ENCODE measurements at places on chromosomes 12 and 14. TPM values are rescaled to one million over a fixed set of nuclear protein-coding genes. Genes with fewer than 3 reads are reported as not detected.

GRCh38 chr12:31959701-31960391 is 631 bp downstream of the RESF1 start:
- peak; percentile 68 for DNase-seq

The NKX2-8 gene
- not detected for total RNA-seq

- peak; percentile 99 for DNase-seq
These were observed 6.3 kb upstream of the TPCN1 start for GRCh38 chr12:113214895-113215400.

DNA sequence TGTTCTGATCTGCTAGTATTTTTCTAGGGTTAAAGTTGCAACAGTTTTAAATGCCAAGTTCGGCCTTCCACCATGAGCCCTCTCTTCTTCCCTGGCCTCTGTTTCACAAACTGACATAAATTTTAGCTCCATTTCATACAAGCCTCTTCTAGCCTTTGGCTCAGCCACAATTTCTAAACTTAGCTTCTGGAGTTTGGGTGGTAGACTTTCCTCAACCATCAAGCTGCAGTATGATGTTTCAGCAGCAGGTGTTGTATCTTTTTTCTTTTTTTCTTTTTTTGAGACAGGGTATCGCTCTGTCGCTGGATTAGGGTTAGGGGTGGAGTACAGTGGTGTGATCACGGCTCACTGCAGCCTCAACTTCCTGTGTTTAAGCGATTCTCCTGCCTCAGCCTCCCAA is 29.4 kb downstream of the SETD3 start:
- DNase-seq = no peak

GRCh38 chr12:41514021-41514777 is 326.1 kb downstream of the PDZRN4 start:
- no peak for DNase-seq

DNA sequence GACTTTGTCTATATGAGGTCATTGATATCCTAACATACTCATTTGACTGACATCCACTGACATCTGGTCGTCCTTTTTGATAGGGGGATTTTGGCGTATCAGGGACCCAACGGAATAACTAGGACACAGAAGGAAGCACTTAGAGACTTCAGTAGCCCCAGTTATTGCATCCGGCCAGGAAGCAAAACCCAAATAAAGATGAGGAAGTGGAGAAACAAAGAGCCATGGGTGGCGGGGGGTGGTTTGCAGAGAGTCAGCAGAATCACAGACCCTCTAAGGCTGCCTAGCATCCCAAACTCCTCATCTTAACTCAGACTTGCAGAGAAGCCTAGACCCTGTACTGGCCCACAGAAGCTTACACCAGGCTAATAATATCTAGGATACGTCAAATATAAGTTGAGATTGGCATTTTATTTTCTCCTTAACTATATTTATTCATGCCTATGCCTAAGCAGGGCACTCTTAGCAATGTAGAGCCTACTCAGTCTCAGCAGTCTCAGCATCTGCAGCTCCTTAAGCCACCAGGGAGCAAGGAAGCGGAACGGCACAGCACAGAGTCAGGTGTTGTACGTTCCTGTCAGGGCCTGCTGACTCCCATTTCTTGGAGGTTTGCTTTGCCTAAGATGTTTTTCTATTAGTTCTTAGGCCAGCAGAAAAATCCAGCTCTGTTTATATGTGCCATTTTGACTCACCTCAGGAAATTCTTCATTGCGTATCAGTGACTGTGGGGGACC is 45.1 kb downstream of the KCNA1 start:
- DNase-seq = no peak

- peak; percentile 3 for DNase-seq
These were observed 190.1 kb upstream of the SYT1 start for GRCh38 chr12:78674311-78675090.

GRCh38 chr12:15648558-15648957 is 140.6 kb downstream of the EPS8 start:
- no peak for DNase-seq

DNA sequence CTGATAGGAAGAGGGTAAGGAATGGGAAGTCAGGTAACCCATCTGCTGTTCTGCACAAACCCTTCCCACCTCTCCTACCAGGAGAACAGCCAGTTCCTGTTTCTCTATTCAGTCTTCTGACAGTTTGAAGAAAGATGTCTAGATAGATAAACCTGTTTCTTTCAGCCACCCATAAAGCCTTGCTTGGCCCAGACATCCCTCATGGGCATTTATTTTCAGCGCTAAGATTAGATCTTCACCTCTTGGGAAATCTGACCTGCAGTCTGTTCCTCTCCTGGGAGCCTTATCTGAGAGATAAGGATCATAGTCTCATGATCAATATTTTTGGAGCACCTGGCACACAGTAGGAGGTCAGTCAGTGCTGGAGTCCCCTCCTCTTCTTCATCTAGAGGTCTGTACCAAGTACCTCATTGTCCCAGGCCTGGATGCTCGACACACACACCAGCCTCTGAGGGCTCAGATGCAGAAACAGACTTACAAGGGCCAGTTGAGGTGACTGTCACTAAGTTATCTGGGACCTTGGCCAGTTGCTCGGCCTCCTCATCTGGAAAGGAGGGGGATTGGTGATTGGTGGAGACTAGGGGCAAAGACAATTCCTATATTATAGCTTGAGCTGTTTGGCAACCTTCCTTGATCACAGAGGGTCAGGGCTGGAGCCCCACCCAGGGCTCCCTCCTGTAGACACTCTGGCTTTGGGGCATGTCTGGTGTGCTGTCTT is 18.2 kb downstream of the ACVRL1 start:
- no peak for DNase-seq

DNA sequence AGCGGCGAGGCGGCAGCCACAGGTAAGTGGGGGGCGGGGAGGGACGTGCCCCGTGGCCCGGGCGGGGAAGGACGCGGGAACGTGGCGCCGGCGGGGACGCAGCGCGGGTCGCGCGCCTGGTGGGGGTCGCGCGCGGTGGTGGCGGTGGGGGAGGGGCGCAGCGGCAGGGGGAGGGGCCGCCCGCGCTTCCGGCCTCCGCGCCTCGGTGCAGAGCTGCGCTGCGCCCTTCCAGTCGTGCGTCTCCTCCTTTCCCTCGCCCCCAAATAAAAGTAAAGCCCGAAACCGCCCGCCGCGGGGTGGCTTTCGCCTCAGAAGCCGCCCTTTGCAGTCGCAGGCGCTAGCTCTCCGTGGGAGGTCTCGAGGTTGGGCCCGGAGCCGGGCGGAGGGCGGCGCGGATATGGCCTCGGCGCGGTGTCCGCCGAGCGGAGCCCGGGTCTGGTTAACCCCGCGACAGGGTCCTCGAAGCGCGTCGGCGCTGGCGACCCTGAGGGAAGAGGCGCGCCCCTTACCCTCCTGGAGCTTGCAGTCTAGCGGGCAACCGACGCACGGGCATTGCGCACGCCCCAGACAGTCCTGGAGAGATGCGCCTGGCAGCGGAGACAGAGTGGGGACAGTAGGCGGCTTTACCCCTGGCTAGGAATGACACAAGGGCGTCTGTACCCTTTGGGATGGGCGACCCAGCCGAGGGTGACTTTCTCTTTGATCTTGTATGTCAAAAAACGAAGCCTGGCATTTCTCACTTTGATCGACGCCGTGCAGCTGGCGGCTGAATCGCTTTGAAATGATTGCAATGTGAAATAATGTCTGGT is 589 bp downstream of the ATF1 start:
- peak; percentile 48 for DNase-seq

- no peak for DNase-seq
These were observed 202.3 kb upstream of the CDKN3 start for GRCh38 chr14:54194501-54194900.

The HCAR2 gene
- not detected for total RNA-seq

The CEP170B gene
- total RNA-seq = 19.4 TPM

The JPH4 gene
- not detected for total RNA-seq

DNA sequence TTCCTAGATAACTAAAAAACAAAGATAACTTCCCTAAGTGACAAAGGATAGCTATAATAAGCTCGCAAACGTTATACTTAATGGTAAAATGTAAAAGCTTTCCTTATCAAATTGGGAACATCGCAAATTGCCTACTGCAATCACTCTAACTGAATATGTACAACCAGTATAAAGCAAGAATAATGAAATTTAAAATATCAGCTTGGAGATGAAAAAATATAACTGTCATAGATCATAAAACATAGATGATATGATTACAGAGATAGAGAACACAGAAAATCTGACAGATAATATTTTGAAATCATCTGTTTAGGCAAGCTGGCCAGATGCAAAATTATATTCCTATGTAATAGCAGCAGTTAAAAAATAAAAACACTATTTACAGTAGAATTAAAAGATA is 64.0 kb downstream of the BCAT1 start:
- DNase-seq = no peak

The CLEC1B gene
- total RNA-seq = not detected

The RAB15 gene
- total RNA-seq = 3.5 TPM

The RNASE1 gene
- total RNA-seq = not detected

DNA sequence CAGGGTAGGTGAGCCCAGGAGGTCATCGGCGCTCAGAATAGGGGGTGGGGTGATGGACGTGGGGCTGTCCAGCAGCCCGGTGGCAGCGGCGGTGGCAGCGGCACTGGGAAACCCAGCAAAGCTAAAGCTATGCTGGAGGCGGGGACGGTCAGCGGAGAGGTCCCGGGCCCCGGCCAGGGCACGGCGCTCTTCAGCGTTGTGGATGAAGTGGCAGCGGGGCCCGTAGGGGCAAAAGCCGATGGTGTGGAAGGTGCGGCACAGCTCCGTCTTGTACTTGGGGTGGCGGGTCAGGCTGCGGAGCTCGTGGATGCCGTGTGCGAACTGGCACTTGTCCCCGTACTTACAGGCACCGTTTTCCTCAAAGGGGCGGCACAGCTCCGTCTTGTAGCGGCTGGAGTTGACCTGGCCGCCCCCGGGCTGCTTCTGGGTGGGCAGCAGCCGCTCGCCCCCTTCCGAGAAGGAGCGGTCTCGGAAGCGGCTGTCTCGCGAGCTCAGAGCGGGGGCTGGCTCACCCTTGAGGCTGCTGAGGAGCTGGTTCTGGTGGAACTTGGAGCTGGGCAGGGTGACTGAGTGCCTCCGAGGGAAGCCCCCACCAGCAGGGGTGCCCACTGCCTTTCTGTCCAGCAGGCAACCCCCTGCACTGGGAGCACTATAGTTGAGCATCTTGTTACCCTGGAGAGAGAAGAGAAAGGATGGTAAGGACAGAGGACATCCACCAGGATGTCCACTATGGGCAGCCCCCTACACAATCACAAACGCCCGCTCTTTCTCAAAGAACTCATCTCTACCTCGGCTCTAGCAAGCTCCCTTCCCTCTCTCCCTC is 2.8 kb downstream of the ZFP36L1 start:
- peak; percentile 52 for DNase-seq

The OR4E2 gene
- not detected for total RNA-seq

The HPD gene
- not detected for total RNA-seq

DNA sequence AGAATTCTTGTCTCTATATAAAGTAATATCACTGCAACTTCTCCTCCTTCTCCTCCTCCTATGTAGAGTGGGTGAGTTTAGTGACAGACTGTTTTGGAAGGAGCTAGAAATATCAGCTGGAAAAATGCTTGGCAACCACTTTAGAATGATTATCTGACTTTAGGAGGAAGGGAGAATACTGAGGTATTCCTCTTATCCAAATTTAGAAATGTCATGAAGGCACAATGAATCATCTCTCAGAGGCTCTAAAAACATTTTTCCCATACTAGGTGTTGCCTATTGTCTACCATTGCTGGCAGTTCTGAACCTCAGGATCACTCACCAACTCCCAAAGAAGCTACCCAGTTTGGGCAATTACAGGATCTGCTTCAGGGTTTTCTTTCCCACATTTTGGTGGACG is 306.6 kb upstream of the ATP2B1 start:
- DNase-seq = no peak

Data from fibroblast of villous mesenchyme (primary cell).